Activated T-cell treated with anti-CD3 and anti-CD28 coated beads for 48 hours (primary cell): ENCODE measurements at places on chromosomes 2 and 18.

GRCh38 chr2:165191096-165191728 is 12.6 kb downstream of the SCN3A start:
- DNase-seq = no peak

GRCh38 chr2:165022781-165023180 is 67.5 kb upstream of the SLC38A11 start:
- no peak for DNase-seq

DNA sequence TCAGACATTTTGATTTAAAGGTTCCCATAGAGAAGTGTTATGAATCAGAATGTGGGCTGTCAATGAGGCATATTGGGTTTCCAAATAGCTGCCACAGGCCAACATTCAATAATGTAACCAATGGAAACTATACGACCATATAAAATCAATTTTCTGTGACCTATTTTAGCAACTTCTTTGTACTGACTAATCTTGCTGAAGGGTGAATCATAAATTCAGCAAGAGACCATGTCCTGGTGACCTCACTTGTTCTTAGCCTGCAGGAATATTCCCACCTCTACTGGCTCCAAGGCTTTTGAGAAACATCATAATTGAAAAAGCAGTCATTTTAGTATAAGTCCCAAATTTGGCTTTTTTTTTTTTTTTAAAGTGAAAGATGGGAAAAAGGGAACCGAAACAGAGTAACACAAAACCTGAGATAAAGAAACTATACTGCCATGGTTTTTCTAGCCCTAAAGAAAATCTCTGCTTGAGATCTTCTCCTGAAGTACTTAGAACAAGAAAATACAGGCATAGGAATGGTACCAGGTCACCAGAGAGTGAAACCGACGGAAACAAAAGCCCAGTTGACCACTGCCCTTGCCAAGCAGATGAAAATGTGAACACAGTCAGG is 32.1 kb downstream of the PLEKHM3 start:
- DNase-seq = no peak

DNA sequence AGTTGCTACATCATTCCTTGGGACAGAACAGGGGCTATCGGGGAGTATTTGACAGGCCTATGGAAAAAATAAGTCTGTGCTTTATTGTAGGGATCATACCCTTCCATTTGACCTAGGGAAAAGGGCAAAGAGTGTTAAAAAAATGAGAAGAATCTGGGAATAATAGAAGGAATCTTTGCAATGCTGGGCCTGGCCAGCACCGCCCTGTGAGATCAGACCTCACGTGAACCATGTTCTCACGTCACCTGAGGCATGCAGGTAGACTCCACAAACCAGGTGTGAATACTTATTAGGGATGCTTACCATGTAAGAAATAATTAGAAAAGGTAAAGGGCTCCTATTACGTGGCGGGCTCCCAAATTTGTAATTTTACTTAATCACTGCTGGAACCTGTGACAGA is 177.5 kb upstream of the GATA6 start:
- DNase-seq = no peak

- no peak for DNase-seq
These were observed 46.5 kb upstream of the EPG5 start for GRCh38 chr18:46013484-46014189.

GRCh38 chr2:191758518-191759507 is 80.9 kb downstream of the NABP1 start:
- peak; percentile 34 for DNase-seq

DNA sequence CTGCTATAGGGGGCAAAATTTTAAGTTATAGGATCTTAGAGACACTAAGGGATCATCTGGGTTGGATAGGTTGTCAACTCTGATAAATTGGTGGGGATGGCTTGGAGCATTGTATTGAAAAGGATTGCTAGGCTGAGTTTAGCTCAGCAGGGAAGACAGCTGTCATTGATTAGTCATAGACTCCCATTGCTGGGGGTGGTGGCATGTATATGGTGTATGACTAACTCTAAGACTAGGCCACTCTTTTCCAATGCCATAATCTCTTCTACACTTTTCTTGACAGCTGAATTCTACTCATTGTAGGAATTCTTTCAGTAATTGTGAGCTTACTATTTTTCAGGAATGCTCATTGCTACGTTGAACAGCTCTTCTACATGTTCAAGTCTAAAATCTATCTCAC is 81.3 kb upstream of the PELI1 start:
- no peak for DNase-seq

DNA sequence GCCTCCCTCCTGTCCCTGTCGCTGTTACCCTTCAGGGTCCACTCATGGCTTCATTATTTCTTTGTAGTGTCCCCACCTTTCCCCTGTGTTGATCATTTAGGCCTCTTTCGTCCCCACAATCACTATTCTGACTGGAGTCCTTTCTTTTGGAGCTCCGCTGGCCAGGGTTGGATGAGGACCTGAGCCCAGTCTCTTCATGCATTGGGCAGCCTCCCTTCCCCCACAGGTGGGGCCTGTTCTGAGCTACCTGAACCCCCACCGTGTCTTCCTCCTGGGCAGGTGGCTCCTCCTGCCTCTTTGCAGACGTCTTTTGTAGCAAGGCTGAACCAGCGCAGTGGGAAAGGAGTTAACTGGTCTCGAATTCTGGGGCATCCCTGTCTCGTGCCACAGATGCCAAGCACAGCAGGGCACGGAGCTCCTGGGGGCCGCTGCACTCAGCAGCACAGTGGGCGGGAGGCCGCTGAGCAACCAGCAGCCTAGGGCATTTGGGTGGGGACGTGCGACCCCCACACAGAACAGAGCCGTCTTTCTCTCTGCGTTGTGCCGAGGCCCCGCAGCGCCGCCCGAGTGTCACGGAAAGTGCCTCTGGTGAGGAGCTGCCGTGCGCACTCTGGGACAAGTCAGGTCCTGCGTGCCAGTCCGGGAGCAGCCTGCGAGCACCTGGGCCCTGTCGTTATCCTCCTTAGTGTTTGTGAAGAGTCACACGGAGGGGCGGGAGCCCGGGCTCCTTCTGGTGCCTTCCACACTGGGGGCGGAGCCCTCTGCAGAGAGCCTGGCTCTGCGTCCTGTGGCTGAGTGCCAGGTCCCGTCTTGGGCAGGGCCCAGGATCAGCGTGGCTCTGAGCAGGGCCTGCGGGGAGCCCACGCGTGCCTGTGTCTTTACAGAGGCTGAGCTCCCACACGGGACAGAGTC is 130.1 kb downstream of the NFATC1 start:
- DNase-seq = no peak

DNA sequence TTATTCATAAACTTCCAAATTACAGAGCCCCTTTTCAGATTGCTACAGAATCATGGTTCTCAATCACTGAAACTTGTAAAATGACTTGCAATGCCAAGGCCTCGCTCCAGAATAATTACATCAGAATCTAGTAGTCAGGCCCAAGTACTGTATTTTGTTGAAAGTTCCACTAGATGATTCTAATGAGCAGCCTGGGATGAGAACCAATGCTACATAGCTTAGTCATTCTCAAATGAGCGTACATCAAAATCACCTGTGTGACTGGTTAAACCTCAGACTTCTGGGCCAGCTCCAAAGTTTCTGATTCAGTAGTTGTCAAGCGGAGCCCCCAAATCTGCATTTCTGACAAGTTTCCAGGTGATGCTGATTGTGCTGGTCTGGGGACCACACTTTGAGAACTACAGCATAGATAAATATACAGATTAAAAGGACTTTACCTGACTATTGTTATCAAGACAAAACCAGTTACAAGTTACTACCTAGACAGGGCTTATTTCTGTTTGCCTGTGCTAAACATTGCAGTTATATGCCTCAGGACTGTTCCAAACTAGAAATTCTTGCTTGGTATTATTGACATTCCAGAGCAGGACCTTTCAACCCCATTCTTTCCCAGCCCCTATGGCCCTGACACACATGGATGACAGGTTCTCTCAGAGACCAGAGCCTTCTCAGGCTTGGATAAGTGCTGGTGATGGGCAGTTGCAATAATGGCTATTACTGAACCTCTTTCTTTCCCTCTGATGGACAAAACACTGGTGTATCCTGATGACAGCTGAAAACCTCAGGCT is 83.1 kb downstream of the UPP2 start:
- DNase-seq = no peak

DNA sequence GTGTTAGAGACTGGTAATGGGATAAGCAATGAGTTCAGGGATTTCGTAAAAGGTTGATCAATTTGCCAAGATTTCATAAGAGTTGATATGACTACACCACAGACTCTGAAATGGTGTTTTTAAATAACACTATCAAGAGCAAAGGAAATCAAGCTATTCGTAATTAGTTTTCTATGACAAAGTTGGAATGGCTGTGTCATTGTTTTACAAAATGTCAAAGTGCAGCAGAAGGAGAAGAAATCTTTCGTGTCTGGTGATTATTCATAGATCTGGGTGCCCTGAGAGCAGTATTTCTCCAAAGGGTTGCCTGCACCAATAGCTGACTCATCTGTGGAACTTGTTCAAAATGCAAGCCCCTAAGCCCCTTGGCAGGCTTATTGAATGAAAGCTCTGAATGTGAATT is 70.1 kb downstream of the NABP1 start:
- DNase-seq = no peak

- no peak for DNase-seq
These were observed 79.3 kb upstream of the SCN7A start for GRCh38 chr2:166573391-166573790.

GRCh38 chr2:208820014-208820688 is 413.6 kb downstream of the PTH2R start:
- DNase-seq = no peak

DNA sequence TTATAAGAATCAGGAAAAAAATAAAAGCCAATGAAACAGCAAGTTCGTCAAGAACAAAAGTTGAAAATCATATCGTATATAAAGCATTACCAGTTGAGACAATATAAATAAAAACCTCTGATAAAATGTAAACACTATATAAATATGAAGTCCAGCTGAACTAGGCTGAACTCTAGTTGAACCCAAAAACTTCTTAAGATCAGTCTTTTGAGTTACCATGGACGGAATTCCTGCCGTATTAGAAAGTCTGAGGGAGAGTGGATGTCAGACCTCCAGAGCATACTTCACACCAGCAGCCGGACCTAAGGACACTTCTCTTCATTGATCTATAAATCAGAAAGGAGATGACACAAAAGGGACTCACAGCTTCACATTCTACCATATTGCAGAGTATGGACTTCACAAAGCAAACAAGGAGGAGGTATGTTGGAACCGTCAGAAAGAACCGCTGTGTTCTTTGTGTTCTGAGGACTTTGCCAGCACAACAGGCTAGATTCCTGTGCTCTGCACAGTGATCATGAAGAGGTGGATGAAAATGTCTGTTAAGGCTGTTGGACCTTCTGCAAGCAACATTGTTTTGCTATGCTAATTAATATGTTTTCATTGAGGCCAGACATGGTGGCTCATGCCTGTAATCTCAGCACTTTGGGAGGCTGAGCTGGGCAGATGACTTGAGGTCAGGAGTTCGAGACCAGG is 67.2 kb upstream of the SP5 start:
- no peak for DNase-seq

DNA sequence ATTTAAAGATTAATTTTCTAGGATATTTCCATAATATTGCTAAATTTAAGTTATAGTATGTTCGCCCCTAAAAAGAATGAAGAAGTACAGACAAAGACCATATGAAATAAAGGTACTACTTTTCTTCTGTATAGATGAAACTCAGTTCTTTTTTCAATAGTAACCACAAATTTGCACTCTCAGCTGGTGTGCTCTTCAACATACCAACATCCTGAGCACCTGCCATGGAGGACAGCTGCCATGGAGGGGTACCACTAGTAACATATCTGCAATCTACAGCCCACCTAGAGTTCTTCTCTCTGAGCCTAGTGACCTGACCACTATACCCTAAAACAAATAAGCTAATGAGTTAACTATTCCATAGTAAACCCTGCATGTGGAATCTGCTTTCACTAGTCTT is 36.8 kb upstream of the ERCC3 start:
- no peak for DNase-seq

DNA sequence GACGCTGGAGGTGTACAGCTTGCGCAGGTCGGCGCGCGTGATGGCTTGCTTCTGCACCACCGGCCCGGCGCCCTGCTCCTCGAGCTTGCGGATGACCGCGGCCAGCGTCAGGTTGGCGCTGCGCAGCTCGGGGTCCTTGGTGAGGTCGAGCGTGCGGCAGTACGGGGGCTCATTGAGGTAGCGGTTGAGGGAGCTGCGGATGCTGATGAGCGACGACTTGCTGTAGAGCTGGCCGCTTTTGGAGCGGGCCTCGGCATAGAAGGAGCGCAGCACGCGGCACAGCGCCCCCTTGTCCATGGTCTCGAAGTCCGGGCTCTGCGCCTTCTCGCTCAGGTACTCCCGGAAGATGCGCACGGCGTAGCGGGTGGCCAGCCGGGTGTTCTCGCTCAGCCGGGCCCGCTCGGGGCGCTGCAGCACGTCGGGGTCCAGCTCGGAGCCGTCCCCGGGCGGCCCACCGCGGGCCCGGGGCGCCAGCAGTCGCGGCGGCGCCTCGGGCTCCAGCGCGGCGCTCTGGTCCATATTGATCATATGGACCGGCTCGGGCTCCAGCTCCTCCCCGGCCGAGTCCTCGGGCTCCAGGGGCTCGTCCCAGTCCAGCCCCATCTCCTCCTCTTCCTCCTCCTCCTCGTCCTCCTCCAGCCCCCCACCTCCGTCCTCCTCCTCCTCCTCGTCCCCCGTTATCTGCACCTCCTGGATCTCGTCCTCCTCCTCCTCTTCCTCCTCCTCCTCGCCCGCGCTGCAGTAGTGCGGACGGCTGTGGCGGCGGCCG is 523 bp downstream of the KCTD1 start:
- DNase-seq = peak; percentile 59

- no peak for DNase-seq
These were observed 17.4 kb downstream of the KIF3C start for GRCh38 chr2:25964891-25965290.

DNA sequence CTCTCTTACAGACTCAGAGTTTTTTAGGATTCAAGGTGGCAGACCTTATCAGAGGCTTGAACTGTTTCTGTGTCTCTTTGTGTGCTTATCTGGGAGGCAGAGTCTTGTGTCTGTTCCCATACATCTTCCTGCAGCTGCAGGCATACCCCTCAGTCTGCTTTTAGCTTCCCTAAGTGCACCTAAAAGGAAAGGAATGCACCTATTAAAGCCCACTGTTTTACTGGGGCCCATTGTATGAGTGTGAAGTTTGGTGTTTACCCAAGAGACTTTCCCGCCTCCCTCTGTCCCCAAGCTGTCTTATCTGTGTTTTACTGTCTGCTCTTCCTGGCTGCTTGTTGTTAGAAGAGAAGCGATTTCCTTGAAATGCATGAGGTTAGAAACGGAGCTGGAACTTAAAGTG is 1757.3 kb upstream of the PIK3C3 start:
- no peak for DNase-seq

DNA sequence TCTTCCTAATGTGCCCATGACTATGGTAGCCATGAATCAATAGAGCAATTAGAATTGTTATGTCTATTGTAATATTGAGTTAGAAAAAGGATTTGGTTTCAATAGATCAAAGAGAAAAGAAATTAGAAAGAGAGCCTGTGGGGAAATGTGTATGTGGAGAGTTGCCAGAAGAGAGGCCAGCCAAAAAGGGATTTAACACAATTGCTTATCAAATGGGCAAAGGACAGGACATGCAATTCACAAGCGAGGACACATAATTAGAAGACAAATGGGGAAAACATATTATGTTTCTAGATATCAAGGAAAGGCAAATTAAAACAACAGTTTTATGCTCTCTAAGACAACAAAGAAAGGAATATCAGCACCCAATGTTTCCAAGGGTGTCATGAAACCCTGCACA is 403.2 kb upstream of the KLHL29 start:
- DNase-seq = no peak
